HS-27A (cell line): ENCODE measurements at places on chromosomes 3 and 15.

DNA sequence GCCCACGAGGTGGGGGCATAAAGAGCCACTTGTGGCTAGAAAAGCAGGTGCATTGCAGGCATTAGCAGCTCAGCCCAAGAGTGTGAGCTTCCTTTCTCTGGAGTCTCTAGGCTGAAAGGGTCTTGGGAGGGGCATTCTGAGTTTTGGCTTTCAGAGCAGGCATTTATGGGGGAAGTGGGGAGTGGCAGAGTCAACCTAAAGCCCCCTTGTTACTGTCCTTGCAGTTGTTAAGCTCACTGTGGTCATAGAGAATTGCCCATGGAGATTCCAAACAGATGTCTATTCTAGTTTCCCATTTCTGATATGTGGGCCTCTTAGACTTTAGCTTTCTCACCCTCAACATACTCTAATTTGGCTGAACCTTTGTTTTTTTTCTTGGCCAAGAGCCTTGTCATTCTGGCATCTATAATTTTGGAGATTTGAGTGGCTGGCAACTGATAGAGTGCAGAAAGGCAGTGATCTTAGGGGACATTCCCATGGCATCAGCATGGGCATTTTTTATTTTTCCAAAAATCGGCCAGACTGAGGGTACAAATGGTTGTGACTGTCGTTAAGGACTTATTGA lies 217.9 kb downstream of the THSD4 start:
- no peak for DNase-seq

DNA sequence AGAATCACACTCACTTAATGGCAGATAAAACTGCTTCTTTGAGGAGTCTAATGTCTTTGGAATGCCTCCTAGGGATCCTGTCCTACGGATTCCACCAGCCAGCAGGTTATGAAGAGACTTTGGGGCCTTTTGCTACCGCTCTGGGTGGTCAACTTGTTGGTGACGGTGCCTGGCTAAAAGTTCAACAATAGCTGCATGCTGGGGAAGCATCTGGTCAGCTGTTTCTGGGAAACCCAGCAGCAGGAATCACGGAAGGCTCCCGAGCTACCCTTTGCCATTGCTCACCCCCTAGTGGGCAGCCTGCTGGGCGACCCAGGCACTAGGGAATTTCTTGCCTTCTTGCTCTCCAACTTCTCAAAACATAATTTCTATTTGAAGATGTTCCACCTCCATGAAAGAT lies 263.3 kb downstream of the NEK10 start:
- no peak for DNase-seq

- DNase-seq: no peak
These were observed 110.8 kb downstream of the DUT start for GRCh38 chr15:48442011-48442410.

GRCh38 chr15:100048736-100049135 lies 293.0 kb downstream of the ADAMTS17 start:
- DNase-seq: no peak

GRCh38 chr15:77067691-77068367 lies 3.1 kb downstream of the TSPAN3 start:
- DNase-seq: no peak

DNA sequence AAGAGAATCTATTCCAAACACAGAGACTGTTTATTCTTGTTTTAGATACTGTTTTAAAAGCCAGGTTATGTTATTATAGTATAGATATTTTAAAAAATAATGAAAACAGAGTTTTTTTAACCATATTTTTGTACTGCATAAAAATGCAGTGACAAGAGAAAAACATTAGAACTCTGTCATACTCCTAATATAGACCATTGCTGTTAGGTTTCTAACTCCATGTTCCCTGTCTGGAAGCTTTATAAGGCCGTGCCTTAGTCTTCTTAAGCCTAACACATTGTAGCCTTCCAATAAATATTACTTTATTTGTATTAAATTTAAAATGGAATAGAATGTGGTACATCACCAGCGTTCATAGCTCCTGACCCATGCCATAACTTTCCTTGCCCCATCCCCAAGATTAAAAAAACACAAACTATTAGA lies 53.2 kb downstream of the MBNL1 start:
- no peak for DNase-seq

DNA sequence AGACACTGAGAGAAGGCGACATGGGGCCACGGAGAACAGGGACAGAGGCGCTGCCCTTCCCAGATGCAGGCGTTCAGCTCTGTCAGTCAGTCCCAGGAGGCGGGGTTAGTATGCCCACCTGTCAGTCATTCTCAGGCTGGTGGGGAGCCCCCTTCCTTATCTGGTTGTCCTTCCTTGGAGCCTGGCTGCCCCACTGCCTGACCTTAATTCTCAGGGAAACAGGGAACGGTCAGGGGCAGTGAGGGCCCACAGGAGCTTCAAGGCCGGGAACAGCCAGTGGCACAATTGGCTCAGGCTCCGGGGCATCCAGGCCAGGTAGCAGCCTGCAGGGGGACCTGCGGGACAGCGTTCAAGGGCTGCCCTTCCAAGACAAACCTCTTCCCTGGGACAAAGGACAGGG lies 133.2 kb downstream of the CHSY1 start:
- no peak for DNase-seq

DNA sequence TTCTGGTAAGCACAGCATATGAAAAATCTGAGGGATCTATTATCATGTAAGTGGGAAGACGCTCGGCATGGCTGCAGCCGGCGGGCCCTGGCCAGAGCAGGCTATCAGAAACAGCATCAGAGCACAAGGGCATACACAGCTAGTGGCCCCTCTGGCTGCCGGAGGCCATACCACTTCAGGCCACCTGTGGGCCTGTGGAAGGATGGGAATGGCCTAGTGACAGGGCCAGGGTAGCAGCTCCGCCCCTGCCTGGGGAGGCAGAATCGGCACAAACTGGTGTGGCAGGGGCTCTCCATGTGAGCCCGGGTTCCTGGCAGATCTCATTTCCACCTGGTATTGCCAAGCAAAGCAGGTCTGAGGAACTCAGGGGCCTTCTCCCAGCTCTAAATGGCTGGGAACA lies 46.4 kb downstream of the SH3BP5 start:
- DNase-seq: no peak

DNA sequence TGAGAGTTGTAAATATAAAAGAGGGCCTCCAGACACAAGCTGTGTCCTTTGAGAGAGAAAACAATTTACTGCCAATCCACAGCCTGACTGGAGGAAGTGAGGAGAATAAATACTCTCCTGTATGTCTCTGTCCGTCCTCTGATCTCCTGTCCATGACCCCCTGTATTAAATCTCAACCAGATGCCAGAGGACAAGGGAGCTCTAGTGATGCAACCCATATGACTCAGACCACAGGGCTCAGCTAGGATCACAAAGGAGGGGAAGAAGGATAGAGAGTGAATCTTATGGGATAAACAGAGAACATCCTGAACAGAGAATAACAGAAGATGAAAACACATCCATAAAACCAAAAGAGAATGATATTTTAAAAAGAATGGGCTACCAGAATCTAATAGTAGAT lies 482.6 kb downstream of the PLOD2 start:
- no peak for DNase-seq

DNA sequence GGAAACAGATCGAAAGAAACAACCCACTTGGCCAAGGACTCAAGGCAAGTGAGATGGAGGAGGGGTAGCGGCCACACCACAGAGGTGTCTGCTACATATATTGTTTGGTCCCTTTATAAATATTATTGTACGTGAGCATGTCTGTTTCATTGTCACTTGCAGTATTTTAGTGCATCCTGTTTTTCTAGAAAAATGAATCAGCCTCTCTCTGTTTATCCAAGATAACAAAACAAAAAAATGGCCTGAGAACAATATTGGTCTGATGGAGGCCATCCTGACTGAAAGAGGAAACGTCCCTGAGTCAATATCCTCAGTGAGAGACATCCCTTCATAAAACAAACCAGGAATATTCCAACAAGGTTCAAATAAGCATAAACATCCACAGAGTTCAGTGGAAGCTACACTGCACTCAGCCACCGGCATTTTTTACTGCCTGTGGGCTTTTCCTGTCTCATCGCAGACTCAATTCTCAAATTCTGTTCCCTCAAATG lies 42.0 kb downstream of the WWTR1 start:
- no peak for DNase-seq

GRCh38 chr3:139241783-139242182 lies 102.0 kb upstream of the MRPS22 start:
- DNase-seq: no peak

- DNase-seq: no peak
These were observed 74.7 kb downstream of the NPTN start for GRCh38 chr15:73558529-73558928.

GRCh38 chr3:149965278-149965677 lies 5.4 kb downstream of the PFN2 start:
- no peak for DNase-seq

DNA sequence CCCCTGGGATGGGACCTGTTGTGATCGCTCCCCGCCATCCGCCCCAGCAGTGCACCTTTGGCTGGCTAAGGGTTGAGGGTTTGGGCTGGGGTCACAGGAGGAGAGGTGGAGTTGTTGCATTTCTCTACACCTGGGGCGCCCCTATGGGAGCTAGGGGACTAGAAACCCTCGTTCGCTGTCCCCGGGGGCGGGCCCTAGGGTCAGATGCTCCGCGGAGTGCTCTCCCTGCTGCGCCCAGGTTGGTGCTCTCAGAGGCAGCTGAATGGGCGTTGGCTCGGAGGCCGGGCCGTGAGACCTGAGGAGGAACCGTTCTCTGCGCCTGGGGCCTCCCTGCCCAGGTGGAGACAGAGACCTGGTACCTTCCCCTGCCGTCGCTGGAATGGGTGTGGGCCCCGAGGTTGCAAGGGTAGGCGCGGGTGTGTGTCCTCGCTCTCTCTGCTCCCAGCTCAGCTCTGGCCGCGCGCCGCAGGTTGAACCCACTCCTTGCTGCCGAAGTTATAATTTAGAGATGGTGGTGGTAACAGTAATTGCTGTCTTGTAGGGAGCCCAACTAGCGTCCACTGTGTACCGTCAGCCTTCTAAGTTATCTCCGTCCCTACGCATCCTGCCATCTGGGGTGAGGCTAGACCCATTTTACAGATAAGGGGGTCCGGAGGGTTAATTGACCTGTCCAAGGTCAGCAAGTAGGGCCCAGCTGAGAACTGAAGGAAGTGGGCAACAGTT lies 965 bp downstream of the FLNB start:
- DNase-seq: no peak

DNA sequence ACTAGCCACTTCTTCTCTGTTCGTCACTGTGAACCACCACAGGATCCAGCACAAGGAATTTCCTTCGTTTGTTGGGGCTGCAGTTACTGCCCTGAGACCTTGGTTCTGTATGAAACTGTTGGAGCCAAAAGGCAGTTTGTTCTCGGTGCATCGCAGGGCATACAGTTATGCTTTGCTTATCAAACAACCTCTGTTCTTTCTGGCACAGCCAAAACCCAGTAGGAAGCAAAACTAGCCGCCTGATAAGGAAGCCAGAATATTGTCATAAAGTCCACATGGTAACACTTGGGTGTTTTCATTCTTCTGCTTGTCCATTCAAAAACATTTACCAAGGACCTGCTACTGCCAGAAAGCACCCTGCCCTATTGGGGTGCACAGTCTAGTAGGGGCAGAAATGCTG lies 116.1 kb downstream of the RAB11A start:
- DNase-seq: no peak

DNA sequence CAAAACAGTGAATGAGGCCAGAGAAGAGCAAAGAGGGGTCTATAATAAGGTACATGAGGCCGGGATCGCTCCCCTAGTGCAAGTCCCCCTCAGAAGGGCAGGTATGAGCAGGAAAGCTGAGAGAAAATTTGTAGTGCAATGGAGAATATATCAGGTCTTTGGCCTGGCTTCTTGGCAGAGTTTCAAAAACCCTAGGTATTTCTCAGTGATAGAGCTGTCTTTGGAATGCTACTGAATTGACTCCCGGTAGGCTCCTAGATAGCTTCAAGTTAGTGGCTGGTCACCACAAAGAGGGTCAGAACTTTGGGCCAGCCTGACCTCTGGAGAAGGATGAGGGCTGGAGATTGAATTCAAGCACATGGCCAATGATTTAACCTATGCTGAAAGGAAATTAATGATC lies 30.6 kb upstream of the OXTR start:
- no peak for DNase-seq

- DNase-seq: no peak
These were observed 26.9 kb downstream of the LOXL1 start for GRCh38 chr15:73952913-73953750.

GRCh38 chr15:31106495-31107300 lies 5.2 kb upstream of the TRPM1 start:
- DNase-seq: no peak

DNA sequence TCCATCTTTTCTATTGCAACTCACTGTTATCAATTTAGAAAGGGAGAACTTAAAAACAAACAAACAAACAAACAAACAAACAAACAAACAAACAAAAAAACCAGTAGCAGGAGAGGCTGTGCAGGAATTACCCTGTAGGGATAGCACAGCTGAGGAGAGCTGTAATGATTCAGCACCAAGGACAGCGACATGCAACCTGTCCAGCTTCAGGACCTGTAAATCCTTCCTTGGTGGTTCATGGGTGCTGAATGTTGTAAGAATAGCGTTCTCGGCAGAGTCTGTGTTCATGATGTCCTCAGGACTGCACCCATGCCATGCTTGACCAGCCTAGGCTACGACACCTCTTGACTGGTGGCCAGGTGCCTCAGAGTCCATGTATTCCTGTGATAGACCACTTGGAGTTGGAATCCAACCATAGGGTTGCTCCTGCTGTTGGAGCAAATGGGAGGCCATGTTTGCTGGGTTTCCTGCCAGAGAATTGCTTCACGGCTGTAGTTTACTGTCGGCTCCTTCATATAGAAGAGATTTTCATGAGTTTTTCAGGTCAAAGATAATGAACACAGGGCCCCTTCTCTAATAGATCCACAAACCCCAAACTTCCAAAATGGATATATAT lies 65.9 kb downstream of the CACNA2D3 start:
- no peak for DNase-seq

GRCh38 chr3:187966096-187966495 lies 187.9 kb upstream of the LPP start:
- DNase-seq: no peak
